NCI-H446 (cell line): ENCODE measurements at places on chromosomes 16 and 17.

DNA sequence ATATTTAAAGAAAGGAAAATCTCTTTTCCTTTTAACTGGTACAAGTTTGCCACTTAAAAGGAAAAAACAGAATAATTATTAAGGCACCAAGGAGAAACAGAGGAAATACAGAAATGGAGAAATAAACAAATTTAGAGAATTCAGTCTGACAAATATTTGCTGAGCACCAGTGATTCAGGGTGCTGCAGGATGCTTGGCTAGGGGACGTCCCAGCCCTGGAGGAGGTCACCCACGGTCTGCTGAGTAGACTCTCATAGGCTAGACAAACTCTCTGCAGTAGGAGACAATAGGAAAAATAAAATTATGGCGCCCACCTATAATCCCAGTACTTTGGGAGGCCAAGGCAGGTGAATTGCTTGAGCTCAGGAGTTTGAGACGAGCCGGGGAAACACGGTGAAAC is 15.9 kb downstream of the C1QTNF1 start:
- DNase-seq = no peak

DNA sequence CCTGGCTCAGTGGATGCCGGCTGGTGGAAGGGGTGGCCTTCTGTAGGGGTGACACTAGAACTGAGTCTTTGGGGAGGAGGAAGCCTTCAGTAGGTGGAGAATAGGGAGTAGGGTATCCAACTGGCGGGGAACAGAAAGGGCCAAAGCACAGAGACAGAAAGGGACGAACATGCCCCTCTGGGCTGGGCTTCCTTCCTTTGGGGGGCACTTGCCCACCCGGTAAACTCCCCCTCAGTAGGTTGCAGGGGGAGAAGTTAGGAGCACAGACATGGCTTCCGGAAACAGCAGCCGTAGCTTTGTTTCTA is 774 bp downstream of the ENGASE start:
- no peak for DNase-seq

DNA sequence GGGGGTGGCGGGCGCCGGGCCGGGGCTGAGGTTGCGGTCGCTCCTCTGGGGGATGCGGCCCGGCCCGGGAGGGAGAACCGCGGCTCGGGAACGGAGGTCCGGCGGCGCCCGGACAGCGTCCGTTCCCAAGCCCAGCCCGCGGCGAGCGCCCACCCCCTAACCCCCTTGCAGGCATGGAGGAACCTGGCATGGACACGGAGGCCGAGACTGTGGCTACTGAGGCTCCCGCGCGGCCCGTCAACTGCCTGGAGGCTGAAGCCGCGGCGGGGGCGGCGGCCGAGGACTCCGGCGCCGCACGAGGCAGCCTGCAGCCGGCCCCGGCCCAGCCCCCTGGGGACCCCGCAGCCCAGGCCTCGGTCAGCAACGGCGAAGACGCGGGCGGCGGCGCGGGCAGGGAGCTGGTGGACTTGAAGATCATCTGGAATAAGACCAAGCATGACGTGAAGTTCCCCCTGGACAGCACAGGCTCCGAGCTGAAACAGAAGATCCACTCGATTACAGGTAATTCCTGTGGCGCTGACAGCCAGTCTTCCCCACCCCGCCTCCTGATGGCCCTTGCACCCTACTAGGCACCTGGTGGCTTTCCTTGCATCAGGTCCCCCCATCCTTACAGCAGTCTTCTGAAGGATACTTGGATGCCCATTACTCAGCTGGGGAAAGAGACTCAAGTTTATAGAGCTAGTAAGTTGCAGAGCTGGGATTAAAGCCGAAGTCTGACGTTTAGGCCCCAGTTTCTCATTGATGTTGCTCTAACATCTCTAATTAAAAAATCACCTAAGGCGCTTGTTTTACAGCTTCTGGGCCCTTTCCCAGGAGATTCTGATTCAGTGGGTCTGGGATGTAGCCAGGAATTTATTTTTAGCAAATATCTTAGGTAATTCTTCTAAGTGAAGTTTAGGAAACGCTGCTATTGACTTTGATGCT is 514 bp downstream of the UBFD1 start:
- DNase-seq = no peak

DNA sequence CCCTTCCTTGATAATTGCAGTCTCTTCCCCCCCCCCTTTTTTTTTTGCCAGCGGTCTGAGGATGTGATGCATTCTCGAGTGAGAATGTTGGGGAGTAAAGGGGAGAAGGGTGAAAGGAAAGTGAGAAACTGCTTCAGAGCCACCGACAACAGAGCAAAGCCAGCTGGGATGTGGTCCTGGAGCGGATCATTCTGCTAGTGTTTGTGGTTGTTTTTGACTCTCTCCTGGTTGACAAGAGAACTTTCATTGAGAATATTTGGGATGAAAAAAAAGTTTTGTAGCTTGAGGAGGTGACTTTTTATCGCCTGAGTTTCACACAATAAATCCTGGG is 1.3 kb downstream of the NF1 start:
- no peak for DNase-seq

- no peak for DNase-seq
These were observed 49.1 kb upstream of the ACSF3 start for GRCh38 chr16:89044418-89045180.

DNA sequence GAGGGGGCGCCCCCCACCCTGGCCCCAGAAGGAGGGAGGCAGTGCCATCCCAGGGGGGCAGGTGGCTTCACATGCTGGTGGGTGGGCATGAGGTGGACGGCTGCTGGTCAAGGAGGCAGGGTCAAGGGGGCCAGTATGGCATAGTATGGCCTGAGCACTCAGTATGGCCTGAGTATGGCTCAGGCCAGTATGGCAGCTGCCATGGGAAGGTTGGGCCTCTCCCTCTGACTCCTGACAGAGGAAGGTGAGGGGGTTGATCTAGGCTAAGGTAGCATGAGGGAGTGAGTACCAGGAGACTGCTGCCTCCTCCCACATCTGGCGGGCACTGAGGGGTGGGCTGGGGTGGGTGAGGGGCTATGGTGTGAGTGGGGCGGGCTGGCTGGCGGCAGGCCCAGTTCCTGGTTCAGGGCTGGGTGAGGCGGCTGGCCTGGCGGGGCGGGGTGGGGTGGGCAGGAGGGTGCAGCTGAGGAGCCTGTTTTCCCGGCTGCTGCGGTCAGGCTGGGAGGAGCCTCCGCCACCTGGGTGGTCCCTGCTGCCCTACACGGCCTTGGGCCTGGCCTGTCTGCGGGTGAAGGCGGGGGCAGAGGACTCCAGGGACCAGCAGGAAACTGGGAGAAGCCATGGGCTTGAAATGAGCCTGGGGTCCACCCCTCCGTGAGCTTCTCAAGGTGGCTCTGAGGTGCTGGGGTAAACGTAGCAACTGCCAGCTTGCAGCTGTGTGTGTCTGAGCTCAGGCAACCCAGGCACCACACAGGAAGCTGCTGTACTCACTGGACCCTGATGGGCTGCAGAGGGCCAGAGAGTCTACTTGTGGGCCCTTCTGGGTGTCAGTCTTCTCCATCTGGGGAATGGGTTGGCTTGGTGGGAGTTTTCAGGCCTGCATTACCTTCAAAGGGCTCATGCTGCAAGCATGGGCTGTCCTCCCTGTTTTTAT is 57.0 kb downstream of the RAI1 start:
- DNase-seq = no peak

DNA sequence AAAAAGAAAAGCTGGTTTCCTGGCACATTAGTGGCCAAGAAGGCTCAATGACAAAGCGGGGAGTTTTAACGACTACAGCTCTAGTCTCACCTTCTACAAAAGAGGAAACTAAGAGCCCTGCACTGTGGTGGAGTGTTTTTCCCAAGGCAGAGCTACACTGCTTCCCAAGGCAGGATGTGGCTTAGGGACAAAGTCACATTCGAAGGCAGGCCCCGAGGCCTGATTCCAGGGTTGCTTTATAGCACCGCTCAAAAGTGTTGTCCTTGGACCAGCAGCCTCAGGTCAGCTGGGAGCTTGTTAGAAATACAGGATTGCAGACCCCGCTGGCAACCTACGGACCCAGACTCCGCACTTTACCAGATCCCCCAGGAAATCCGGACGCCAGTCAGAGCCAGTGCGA is 23.8 kb downstream of the TMEM92 start:
- DNase-seq = no peak

DNA sequence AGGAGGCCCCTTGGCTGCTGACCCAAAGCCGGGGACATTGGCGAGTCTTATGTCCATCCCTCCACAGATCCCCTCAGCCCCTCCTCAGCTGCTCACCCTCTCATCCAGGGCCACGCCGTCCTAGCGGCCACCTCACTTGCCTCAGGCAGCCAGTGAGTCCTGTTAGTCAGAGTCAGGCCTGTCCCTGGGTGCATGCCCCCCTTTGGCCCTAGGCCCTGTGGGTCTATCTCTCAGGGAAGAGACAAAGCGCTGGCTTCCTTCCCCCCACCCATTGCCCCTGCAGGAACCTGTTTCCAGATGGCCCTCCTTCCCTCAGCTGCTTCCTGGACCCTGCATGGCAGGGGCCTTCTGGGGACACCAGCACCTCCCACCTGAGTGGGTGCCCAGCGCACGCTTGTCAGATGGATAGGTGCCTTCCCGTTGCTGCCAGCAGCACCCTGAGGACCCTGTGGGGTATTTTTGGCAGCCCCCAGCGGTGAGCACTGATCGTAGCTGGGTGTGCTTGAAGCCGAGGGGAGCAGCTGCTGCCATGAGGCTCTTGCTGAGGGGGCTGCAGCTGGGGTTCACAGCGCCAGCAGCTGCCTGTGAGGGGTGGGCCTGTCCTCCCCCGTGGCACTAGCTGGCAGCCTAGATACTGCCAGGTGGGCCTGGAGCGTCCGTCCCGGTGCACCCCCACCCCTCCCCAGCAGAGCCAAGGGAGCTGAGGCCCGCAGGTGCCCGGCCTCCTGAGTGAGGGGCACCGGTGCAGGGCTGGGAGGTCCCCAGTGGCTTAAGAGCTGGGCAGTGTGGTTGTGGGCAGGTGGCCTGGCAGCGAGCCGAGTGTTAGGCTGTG is 8.4 kb downstream of the DBNDD1 start:
- DNase-seq = no peak

DNA sequence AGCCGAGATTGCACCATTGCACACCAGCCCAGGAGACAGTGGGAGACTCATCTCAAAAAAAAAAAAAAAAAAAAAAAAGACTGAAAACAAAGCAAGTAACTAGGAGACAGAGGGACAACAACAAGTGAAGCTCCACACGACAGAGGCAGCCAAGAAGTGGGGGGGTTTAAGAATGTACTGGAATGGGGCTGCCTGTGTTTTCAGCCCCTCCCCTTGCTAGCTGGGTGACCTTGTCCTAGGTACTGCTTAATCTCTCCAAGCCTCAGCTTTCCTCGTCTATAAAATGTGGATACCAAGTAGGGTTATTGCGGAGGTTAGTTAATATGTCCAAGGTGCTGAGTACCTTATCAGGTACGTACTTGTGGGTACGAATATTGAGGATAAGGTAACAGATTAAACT is 163.8 kb upstream of the CACNG5 start:
- DNase-seq = no peak

DNA sequence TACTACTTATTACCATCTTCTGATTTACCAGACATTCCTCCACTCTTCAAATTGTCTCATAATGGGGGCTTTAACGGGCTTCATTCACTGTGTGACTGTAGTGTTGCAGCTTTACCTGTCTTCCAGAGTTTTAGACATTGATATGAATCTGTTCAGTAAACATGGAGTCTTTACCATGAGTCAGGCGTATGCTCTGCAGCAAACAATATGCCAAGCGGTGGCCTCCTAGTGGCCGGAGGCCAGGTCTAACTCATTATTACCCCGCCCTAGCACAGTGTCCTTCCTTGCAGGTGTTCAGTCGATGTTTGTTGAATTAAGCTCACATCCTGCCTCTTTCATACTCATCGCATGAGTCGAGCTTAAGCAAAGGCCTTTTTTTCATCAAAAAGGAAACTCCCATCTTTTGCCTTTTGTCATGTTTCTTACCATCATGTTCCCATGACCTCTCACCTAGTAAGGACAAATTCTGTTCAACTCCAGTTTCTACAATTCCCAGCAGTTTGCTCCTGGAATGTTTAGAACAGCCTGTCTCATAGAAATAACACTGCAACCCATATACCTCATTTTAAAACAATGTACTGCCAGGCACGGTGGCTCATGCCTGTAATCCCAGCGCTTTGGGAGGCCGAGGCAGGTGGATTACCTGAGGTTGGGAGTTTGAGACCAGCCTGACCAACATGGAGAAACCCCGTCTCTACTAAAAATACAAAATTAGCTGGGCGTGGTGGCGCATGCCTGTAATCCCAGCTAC is 39.4 kb downstream of the TUBD1 start:
- DNase-seq = no peak

DNA sequence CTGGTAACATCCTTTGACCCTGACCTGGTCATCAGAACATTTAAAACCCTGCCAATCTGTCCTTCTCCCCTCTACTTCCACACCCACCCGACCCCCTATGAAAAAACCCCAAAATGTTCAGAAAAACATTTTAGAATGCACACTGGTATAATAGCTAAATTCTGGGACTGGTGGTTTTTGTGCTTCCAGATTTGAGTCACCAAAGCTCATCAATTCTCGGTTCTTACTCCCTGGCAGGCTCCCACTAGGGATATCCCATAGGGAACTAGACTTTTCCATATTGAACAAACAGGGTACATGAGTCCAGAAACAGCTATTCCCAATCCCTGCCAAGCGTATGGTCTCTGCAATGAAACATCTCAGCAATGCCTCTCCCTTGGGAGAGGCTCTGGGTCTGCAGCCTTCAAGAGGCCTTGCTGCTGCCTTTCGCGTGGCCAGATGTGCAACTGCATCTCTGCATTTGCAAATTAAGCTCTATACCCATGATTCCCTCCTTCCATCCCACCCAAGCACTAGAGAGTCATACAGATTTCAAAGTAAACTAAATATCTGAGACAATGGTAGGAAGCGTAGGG is 67.7 kb downstream of the SMG6 start:
- no peak for DNase-seq

DNA sequence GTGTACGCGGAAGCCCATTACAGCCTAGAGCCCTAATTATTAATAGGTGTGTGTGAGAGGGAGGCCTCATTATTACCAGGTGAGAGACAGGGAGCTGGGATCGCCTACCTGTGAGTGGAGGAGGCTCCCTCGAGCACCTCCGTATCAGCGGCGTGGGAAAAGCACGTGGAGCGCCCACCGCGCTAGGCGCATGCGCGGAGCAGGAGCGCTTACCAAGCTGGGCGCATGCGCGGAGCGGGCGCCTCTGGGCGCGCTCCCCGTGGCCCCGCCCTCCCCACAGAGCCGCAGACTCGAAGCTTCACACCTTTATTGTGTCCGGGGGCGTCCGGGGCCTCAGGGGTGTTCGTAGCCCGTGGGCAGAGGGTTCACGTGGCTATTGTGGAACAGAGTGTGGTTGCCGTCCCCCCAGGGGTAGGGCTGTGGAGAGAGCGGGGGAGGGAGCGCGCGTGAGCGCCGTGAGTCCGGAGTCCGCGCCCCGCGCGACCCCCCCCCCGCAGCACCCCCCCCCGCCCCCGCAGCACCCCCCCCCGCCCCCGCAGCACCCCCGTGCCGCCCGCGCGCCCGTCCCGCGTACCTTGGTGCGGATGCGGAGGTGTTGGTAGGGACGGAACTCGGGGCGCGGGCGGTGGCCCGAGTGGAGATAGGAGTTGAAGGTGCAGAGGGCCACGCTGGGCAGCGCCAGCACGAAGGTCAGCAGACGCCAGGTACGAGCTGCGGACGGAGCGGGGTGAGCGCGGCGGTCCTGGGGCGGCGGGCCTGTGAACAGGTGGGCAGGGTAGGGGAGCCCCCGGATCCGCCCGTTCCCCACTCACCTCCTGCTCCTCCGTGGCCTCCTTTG is 500 bp downstream of the COX6A2 start:
- DNase-seq = peak; percentile 32
